ENCODE measurements at places on chromosomes 7 and 10.

- H3K27me3 ChIP-seq, result no peaks in the 10 kb centered on the region
- H3K4me3 ChIP-seq, result no peak overlapping the region
- peaks cover 8% of the 10 kb centered on the region for H3K4me1 ChIP-seq
- H3K27ac ChIP-seq, result no peak overlapping the region
- peaks cover 20% of the 10 kb centered on the region for H3K36me3 ChIP-seq
- no peak for DNase-seq
Measured at GRCh38 chr10:75024971-75025523, 86.4 kb upstream of the SAMD8 start.

GRCh38 chr7:4745265-4745919 is 30.0 kb upstream of the AP5Z1 start:
- H3K27me3 ChIP-seq, result no peaks in the 10 kb centered on the region
- H3K27ac ChIP-seq, result peak overlapping the region; percentile 90
- H3K4me1 ChIP-seq, result peaks cover 34% of the 10 kb centered on the region
- H3K4me3 ChIP-seq, result peak overlapping the region; percentile 70
- peaks cover 16% of the 10 kb centered on the region for H3K36me3 ChIP-seq

DNA sequence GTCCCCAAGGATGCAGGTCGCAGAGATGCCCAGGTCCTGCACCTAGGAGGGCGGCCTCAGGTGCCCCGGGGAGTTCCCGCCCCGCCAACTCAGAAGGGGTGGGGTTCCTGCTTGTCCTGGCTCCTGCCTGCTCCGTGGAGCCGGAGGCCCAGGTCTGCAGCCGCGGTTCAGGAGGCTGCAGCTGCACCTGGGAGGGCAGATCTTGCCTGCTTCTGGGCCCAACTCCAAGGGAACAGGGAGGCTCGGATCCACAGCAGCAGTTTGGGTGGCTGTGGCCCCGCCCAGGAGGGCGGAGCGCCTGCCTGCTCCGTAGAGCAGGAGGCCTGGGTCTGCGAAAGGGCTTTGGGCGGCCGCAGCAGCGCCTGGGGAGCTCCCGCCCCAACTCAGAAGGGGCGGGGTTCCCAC is 108.2 kb upstream of the EGR2 start:
- H3K27me3 ChIP-seq, result peaks cover 13% of the 10 kb centered on the region
- H3K36me3 ChIP-seq, result no peaks in the 10 kb centered on the region
- no peaks in the 10 kb centered on the region for H3K4me1 ChIP-seq
- DNase-seq, result no peak

DNA sequence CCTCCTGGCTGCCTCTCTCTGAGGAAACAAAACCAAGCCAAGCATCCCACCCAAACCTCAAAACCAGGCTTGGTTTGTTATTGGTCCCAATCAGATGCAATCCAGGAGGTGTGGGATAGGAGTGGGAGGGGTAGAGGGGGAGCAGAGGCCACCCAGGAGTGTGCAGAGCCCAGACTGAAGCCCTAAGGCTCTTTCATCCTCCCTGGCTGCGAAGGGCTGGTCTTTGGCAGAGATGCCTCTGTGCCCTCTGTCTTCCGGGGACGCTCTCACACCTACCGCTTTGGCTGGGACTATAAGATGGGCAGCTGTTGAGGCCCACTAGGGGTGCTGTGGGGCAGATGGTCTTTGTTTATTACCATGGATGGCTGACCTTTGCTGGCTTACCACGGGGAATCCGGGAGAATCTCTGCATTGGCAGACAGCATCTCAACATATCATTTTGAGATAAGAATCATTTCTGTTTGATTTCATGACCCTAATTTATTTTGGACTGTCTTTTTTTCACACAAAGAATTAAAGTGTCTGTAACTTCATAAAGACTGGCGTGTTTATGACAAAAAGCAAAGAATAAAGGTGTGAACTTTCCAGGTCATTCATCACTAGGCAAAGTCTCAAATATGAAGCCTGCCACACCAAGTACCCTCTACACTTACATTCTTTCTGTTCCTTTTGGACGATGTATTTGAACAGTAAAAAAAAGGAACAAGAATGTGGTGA is 6.5 kb upstream of the DENND2A start:
- H3K27me3 ChIP-seq, result peaks cover 28% of the 10 kb centered on the region
- peaks cover 8% of the 10 kb centered on the region for H3K4me1 ChIP-seq
- DNase-seq, result peak; percentile 60
- H3K27ac ChIP-seq, result no peak overlapping the region

GRCh38 chr10:43853369-43853768 is 204.7 kb upstream of the ZNF32 start:
- no peaks in the 10 kb centered on the region for H3K36me3 ChIP-seq
- no peak for DNase-seq
- no peak overlapping the region for H3K27ac ChIP-seq
- no peaks in the 10 kb centered on the region for H3K27me3 ChIP-seq

DNA sequence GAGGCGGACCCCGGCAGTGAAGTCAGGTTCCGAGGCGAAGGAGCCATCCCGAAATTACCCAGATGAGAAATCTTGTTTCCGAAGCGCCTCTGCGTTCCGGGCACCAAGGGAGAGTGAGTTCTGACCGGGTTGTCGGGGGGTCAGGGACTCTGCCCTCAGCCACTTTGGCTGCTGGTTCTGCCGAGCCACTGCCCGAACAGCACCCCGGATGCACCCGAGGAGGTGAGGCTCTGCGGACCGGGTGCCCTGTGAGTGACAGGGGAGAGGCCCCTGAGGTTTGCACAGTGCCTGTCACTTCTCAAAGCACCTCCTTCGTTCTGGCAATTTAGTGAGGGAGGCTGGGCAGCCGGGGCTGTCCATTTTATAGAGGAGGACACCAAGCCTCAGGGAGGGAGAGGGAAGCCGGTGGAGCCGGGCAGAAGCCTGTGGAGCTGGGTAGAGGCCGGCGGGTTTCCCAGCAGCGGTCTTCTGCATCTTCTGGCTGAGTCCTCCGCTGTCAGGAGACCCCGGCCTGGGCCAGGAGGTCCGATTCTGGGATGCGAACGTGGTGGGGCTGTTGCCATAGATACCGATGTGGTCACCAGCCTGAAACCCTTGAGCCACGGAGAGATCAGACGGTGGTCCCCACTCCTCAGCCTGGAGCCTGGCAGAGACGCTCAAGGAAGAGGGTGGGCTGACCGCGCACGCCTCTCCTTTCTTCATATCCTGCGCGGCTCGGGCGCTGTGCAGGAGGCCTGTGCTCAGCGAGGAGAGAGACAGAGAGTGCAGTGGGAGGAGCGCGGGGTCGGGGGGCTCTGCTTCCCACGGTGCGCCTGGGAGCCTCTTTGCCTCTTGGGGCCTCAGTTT is 18.9 kb upstream of the SHH start:
- H3K27me3 ChIP-seq, result peaks cover 4% of the 10 kb centered on the region
- H3K4me1 ChIP-seq, result no peaks in the 10 kb centered on the region
- DNase-seq, result no peak
- no peak overlapping the region for H3K27ac ChIP-seq

GRCh38 chr10:43196131-43196980 is 58.1 kb downstream of the CSGALNACT2 start:
- no peaks in the 10 kb centered on the region for H3K4me1 ChIP-seq
- no peak overlapping the region for H3K27ac ChIP-seq
- H3K27me3 ChIP-seq, result no peaks in the 10 kb centered on the region
- peak; percentile 38 for DNase-seq

GRCh38 chr10:125133696-125134482 is 26.5 kb downstream of the CTBP2 start:
- H3K27ac ChIP-seq, result no peak overlapping the region
- no peak overlapping the region for H3K4me3 ChIP-seq
- H3K27me3 ChIP-seq, result no peaks in the 10 kb centered on the region
- H3K36me3 ChIP-seq, result no peaks in the 10 kb centered on the region

GRCh38 chr10:133277277-133277992 is 767 bp upstream of the ADAM8 start:
- peak overlapping the region; percentile 99 for H3K27ac ChIP-seq
- DNase-seq, result no peak
- peak overlapping the region; percentile 78 for H3K4me3 ChIP-seq
- H3K27me3 ChIP-seq, result no peaks in the 10 kb centered on the region

DNA sequence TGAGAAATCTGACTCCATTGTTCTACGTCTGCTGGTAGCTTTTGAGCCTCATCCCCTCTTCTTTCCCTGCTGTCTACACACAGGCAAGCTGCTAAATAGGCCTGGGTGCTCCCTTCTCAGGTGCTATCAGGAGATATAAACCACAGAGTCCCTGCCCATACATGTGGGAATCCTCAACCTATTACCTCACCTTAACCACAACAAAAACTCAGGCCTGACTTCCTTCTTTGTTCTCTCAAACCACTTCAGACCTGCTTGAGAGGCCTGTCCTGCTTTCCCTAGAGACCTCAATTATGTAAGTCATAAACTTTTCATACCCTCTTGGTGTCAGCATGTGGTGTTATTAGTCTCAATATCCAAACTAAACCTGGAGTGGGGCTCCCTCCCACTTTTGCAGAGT is 75.0 kb upstream of the MAGI2 start:
- H3K36me3 ChIP-seq, result no peaks in the 10 kb centered on the region
- H3K4me1 ChIP-seq, result no peaks in the 10 kb centered on the region
- no peak overlapping the region for H3K27ac ChIP-seq
- H3K27me3 ChIP-seq, result no peaks in the 10 kb centered on the region
- no peak overlapping the region for H3K4me3 ChIP-seq

Data from activated CD8-positive, alpha-beta memory T cell treated with anti-CD3 and anti-CD28 coated beads, Interleukin-2, amount 10 ng/mL, durations not matched to agents 7 days and 5 days (primary cell).